T-helper 1 cell treated with Interleukin-12 subunit alpha and Interleukin-12 subunit beta and Interleukin-4 antibody, amounts not matched to agents 30 ng/mL and 1 ng/mL, for 36 hours (primary cell): ENCODE measurements at places on chromosomes 11 and 22. TPM values are rescaled to one million over a fixed set of nuclear protein-coding genes. Genes with fewer than 3 reads are reported as not detected.

MIAT gene
- total RNA-seq: 249 and 268 TPM in 2 replicates

LRRC4C gene
- total RNA-seq: not detected in 2 replicates

BTBD10 gene
- total RNA-seq: 27.3 and 29.5 TPM in 2 replicates

BATF2 gene
- 0.10 TPM in 1 of 2 replicates, not detected in the other for total RNA-seq

SLC7A4 gene
- not detected in 2 replicates for total RNA-seq

SLC25A45 gene
- 26.0 and 26.8 TPM in 2 replicates for total RNA-seq

OR5B21 gene
- total RNA-seq: 0.54 and 1.1 TPM in 2 replicates

TSSK2 gene
- not detected in 2 replicates for total RNA-seq

THOC5 gene
- 53.7 and 56.0 TPM in 2 replicates for total RNA-seq

POLD3 gene
- 35.7 and 38.3 TPM in 2 replicates for total RNA-seq

CD59 gene
- total RNA-seq: 200 and 213 TPM in 2 replicates

GVQW3 gene
- total RNA-seq: 3.7 and 4.2 TPM in 2 replicates

C11orf91 gene
- 0.66 and 0.80 TPM in 2 replicates for total RNA-seq
